ENCODE measurements at places on chromosomes 5 and 9.
A peak's percentile ranks its signal among the peaks of the same experiment; 100 is the strongest.

GRCh38 chr9:74006935-74007334 lies 490.2 kb upstream of the RORB start:
- no peak for DNase-seq

GRCh38 chr5:139855451-139855850 lies 59.8 kb downstream of the PSD2 start:
- DNase-seq, result no peak

- no peak for DNase-seq
Measured at GRCh38 chr5:171092194-171092593, 216.9 kb upstream of the TLX3 start.

GRCh38 chr5:83740741-83741140 lies 20.1 kb upstream of the HAPLN1 start:
- no peak for DNase-seq

- no peak for DNase-seq
Measured at GRCh38 chr9:133354766-133355165, 1.5 kb downstream of the SURF1 start.

DNA sequence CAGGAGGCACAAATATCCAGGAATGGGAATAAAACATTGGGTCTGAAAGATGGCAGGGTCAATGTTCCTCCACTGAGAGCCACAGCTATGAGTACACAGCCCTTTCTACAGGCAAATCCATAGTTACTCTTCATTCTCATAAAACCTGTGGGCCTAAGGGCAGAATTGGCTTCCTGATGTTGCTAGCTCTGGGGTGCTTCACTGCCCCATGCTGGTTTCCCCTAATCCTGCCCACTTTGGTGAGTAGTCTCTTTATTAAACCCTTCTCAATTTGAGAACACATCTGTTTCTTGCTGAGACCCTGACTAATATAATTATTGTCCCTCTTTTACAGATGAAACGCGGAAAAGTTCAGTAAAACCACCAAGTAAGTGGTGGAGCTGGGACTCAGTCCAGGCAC lies 66.3 kb upstream of the RAI14 start:
- no peak for DNase-seq

- no peak for DNase-seq
Measured at GRCh38 chr9:4145482-4145881, 154.4 kb downstream of the GLIS3 start.

DNA sequence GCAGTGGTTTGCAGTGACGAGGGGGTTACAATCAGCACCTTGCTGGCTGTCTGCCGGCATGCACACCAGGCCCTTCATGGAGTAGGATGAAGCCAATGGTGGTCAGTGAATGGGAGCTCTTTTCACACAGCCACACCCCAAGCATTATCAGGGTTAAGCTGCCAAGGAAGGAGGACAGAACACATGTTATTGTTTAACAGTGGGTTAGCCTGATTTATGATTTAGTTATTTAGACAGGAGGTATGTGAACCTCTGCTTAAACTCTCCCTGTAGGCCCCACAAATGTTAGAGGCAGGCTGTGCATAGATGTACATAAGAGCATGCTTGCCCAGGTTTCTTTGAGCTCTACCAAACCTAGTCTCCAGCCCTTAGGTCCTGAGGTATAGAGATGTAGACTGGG lies 262.9 kb downstream of the SPOCK1 start:
- no peak for DNase-seq

GRCh38 chr5:168086104-168086610 lies 205.3 kb upstream of the WWC1 start:
- DNase-seq, result no peak

GRCh38 chr5:67731886-67732285 lies 483.7 kb upstream of the PIK3R1 start:
- no peak for DNase-seq

DNA sequence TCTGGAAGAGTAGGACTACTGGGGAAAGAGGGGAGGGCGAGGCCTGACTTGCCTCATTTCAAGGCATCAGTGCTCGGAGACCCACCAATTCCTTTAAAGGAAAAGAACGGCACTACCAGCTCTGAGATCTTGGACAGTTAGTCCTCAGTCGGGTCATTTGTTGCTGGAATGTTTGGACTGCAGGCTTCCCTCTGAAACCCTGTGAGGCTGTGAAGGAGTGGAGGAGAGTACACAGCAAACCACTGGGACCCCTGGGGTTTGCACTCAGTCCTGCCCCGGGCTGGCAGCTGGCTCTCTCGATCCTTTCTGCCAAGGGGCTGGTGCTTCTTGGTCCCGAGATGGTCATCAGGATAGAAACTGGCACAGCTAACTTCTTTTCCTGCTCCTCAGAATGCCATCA lies 194.5 kb downstream of the TRIO start:
- no peak for DNase-seq

- DNase-seq, result no peak
Measured at GRCh38 chr5:93570294-93571113, 10.5 kb downstream of the NR2F1-AS1 start.

GRCh38 chr5:122078116-122079110 lies at the start of gene LOX:
Gene LOX (minus strand): TSS chr5:122078259. CDS start chr5:122077985, 274 bp downstream.
- DNase-seq, result no peak

- no peak for DNase-seq
Measured at GRCh38 chr5:56817263-56818014, 2.1 kb downstream of the MAP3K1 start.

GRCh38 chr5:136012041-136012804 lies 16.6 kb upstream of the TGFBI start:
- no peak for DNase-seq

- DNase-seq, result peak; percentile 26
Measured at GRCh38 chr9:35071814-35072460, 488 bp downstream of the VCP start.

DNA sequence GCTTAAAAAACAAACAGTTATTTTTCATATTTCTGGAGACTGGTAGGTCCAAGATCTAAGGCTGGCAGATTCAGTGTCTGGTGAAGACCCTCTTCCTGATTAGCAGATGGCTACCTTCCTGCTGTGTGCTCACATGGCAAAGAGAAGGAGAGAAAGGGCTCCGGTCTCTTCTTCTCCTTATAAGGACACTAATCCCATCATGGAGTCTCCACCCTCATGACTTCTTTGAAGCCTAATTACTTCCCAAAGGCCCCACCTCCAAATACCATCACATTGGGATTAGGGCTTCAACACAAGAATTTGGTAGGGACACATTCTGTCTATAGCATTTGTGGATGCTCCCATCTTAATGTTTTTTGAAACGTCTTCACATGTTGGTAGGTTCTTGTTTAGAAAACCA lies 391.1 kb downstream of the TMEM161B start:
- DNase-seq, result no peak

DNA sequence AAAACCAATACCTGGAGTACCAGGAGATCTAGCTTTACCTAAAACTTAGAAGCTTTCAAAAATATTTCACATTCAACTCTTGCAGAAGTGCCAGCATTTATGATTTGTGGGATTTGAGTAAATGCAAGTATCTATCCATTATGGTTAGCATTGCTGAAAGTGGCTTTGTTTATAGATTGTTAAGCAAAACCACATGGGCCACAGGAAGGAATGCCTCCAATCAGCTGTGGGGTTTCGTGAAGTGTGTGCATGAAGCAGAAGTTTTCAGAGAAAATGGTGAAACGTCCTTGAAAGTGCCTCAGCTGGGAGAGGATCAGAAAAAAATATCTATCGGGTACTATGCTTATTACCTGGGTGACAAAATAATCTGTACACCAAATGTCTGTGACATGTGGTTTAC lies 4.2 kb downstream of the LECT2 start:
- DNase-seq, result no peak

DNA sequence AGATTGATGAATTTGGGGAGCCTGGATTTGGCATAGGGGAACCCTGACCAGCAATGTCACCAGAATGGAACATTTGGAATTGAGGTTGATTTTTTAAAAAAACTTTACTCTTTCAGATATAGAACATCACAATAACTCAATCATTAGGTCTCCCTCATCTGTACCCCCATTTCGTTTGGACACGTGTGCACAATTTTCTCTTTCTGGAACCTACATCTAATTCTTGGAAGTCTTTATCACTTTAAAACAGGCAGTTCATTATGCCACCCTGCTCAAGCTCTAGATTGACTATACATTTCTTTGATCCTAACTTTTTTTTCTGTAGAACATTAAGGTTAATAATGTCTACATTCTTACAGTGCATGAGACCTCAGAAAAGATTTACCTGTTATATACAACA lies 3.7 kb upstream of the SSBP2 start:
- DNase-seq, result no peak

DNA sequence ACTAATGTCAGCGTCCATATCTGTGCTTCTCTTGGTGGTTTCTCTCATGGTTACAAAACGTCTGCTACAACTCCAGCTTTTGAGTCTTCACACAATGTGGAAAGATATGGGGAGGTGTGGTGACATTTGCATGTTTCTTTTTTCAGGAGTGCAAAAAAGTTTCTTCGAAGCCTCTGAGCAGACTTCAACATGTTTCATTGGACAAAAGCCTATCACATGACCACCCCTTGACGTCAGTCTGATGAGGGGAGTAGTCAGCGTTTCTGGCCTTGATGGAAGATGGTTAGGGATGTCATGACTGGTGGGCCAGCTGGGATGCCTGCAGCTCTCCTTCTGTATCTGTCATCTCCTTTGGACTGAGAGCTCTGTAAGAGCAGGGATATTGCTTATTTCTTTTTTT lies 61.4 kb downstream of the PTPDC1 start:
- DNase-seq, result no peak

- no peak for DNase-seq
Measured at GRCh38 chr9:94507531-94508258, 47.2 kb upstream of the PCAT7 start.

- DNase-seq, result no peak
Measured at GRCh38 chr5:111502956-111503355, 9.4 kb downstream of the STARD4 start.

- no peak for DNase-seq
Measured at GRCh38 chr5:151108566-151108965, 27.7 kb upstream of the TNIP1 start.

- DNase-seq, result no peak
Measured at GRCh38 chr9:121321016-121321503, 49.0 kb downstream of the STOM start.

- DNase-seq, result no peak
Measured at GRCh38 chr5:153459051-153459743, 31.3 kb upstream of the GRIA1 start.

DNA sequence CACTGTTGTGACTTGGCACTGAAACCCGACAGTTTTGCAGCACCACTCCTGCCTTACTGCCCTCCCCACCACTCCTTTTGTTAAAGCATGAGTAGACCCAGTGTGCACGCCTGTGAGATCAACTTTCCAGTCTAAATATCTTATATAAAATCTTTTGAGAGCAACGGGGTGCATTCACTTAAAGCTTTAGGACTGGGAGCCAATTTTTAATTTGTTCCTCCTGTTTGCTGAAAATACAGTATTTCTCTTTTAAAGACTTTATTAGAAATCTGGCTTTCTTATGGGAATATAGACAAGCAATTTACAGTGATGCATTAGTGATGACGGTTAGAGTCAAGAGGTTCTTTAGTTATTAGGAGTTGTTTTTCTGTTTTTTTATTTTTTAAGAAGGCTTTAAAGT lies 397.5 kb downstream of the TMEM167A start:
- no peak for DNase-seq

GRCh38 chr5:65394087-65394486 lies 87.6 kb downstream of the ADAMTS6 start:
- DNase-seq, result no peak

GRCh38 chr5:52356311-52356918 lies 431.3 kb upstream of the ITGA1 start:
- DNase-seq, result no peak

Measured in activated CD8-positive, alpha-beta memory T cell treated with anti-CD3 and anti-CD28 coated beads for 1 hour (primary cell).